NCI-H1694 (cell line): ENCODE measurements at places on chromosomes 11 and 22.
A peak's percentile ranks its signal among the peaks of the same experiment; 100 is the strongest.

DNA sequence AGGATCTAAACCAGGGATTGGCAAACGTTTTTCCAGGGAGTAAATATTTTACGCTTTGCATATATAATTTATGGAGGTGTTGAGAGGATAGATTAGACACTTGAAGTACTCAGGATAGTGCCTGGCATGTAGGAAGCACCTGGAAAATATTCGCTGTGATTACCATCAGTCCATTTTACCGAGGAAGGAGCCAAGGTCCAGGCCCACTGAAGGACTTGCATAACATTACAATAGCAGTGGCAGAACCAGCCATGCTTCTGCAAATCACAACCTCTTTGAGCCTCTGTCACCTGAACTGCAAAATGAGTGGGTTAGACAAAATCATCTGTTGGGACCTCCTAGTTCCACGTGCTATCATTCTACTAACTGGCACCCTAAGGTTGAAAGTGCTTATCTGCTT is 5.4 kb downstream of the FUT4 start:
- DNase-seq: no peak

DNA sequence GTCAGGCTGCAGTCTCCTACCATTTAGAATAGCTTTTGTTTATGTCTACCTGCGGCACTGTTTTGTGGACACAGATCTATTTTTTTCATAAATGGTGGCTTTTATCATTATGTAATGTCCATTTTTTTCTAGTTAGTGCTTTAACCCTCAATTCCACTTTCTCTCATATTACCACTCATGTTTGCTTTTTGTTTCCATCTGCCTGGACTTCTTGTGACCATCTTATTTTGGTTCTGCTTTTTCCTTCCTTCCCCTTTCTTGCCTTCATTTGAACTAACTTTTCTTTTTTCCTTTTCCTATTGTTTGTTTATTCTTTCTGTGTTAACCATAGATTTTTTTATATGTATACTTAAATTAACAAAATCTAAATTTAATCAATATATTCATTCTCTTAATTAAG is 98.5 kb upstream of the SLC22A12 start:
- DNase-seq: no peak

GRCh38 chr11:103228807-103229206 is 119.6 kb downstream of the DYNC2H1 start:
- DNase-seq: no peak

- DNase-seq: peak; percentile 7
Measured at GRCh38 chr11:127000291-127000968, at the start of gene KIRREL3. TSS of gene KIRREL3 (minus strand) at chr11:127000770.

GRCh38 chr11:109914809-109915653 is 178.2 kb upstream of the ZC3H12C start:
- DNase-seq: no peak

GRCh38 chr11:60869451-60869825 is 2.1 kb downstream of the ZP1 start:
- DNase-seq: no peak
